Stimulated activated CD8-positive, alpha-beta memory T cell treated with anti-CD3 and anti-CD28 coated beads, Interleukin-4, amount 100 ng/mL, for 1 hour (primary cell): ENCODE measurements at places on chromosomes 4 and X.

GRCh38 chr4:185190306-185190856 lies 13.4 kb downstream of the CFAP97 start:
- no peak for DNase-seq

GRCh38 chr4:33543941-33544450 lies 2700.3 kb downstream of the ARAP2 start:
- DNase-seq: no peak

- DNase-seq: no peak
These were observed 993.1 kb downstream of the RPA4 start for GRCh38 chrX:97876697-97877407.

GRCh38 chrX:16869393-16870094 lies 618 bp downstream of the RBBP7 start:
- no peak for DNase-seq

DNA sequence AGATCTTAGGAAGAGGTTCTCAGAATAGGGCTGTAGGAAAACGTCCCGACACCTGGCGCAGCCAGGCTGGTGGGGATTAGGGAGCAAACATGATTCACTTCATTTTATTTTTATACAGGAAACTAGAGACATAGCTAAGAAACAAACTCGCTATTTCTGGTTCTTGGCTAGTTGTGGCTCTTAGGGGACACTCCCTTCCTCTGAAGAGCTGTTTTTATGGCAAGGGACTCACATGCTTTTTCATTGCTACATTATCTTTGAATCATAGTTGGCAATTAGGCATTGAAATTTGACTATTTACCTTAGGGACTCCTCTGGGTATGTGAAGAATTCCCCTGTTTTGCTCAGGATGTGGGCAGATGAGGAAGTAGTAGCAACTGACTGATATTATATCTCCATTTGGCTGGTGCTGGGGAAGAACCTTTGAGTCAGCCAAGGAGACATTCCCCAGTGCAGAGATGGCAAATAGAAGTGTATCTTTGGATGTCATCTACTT lies 174.5 kb downstream of the SMIM20 start:
- no peak for DNase-seq

DNA sequence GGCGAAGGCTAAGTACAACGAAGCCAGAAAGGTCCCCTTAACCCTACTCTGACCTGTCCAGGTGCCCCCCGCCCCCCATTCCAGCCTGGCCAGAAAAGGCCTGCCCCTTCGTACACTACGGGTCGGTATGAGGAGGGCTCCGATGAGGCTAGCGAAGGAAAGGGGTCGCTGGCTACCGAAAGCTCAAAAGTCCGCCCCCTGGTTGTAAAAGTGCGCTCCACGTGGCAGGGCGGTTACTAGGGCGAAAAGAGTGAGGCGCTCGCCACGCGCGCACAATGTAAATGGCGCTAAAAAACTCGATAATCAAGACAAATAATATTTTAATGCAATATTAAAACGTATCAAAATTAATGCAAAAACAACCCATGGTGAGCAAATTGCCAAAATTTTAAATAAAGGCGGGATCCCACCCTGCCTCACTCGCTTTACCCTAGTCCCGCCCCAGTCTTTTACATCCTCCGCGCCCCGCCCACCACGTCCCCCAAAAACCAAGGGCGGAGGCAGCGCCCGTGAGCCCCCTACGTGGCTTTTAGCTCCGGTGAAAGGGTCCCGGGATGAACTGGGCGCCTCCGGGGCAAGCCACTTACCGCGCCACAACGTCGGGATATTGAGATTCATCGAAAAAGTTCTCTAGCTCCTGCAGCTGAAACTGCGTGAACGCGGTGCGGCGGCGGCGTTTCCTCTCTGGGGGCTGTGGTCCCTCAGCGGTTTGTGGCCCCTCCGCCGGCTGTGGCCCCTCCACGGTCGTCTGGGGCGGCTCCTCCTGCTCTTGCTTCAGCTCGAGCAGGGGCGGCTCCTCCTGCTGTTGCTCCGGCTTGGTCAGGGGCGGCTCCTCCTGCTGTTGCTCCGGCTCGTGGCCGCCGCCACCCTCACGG lies 929 bp downstream of the ESX1 start:
- DNase-seq: no peak

DNA sequence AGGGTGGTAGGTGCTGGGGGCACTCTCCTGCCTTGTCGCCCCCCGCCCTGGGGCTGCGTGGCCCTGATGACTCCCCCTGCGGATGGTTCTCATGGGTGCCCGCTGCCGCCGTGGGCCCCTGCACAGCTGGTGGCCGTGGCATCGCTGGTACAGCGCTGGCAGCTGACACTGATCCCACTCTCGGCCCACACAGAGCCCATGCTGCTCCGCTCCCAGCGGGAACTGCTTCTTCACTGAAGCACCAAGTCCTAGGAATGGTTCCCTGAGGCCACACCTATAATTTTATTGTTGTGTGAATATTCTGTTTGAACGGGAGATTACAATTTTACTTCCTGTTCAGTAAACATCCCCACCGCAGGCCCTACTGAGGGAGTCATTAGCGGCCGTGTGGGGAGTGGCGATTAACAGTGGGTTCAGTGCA lies 138.6 kb upstream of the NKX1-1 start:
- DNase-seq: no peak

- DNase-seq: no peak
These were observed 14.9 kb upstream of the MORC4 start for GRCh38 chrX:107014936-107015335.

GRCh38 chrX:42673301-42673810 lies 104.6 kb downstream of the PPP1R2C start:
- no peak for DNase-seq

GRCh38 chrX:14022019-14022418 lies 7.7 kb downstream of the GEMIN8 start:
- DNase-seq: no peak

DNA sequence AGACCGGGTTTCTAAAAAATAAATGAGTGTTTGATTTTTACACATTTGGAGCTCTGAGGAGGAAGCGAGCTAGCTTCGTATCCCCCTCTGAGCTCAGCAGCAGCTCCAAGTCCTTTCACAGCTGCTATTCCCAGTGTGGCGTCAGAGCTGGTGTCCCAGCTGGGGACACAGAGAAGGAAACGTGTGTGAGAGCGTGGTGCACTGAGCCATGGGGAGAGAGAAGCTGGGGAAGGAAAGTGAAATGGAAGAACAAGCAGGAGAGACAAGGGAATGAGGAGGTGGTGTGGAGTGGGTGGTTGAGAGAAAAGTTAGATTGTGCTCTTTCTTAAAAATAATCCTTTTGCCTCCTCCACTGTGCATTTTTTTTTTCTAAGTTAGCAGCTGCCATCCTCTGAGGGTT lies 79.5 kb upstream of the SLC4A4 start:
- DNase-seq: no peak

- no peak for DNase-seq
These were observed 7.5 kb downstream of the MSANTD1 start for GRCh38 chr4:3256230-3257102.

GRCh38 chr4:72094059-72094797 lies 62.4 kb downstream of the NPFFR2 start:
- DNase-seq: no peak

DNA sequence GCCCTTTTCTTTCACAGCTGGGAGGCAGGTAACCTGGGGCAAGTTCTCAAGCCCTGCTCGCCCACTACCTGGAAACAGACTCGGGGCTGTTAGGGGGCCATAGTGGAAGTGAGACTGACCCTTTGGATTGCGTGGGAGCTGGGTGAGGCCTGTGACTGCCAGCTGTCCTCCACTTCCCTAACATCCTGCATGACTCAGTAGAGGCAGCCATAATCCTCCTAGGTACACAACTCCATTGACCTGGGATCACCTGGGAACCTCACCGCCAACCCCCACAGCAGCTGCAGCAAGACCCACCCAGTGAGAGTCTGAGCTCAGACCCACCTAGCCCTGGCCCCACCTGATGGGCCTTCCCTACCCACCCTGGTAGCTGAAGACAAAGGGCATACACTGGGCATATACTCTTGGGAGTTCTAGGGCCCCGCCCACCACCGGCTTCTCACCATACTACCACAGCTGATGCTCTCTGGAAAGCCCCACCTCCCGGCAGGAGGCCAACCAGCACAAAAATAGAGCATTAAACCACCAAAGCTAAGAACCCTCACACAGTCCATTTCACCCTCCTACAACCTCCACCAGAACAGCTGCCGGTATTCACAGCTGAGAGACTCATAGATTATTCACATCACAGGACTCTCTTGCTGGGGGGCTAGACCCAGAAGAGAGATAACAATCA lies 61.1 kb upstream of the DCTD start:
- no peak for DNase-seq

DNA sequence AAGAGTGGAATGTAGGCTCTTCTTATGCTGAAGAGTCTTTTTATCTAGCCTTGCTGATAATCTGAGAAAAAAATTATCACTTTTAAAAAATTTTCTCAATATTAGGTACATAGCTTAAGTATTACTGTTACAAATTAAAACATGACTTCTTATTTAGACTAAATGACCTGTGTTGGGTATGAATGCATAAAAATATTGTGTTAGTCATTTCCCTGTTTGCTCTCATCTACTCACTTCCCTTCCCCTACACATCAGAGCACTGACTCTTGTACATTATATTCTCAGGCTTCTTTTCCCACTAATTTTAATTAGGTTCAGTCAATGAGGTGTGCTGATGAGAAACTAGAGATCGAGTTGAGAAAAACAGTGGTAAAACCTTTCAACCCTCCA lies 881.0 kb downstream of the PCDH18 start:
- no peak for DNase-seq

GRCh38 chrX:1851527-1851926 lies 236.7 kb downstream of the ASMT start:
- DNase-seq: no peak

- no peak for DNase-seq
These were observed 29.0 kb downstream of the LRBA start for GRCh38 chr4:150986085-150986484.

- no peak for DNase-seq
These were observed 1.2 kb downstream of the MGST2 start for GRCh38 chr4:139666735-139667281.

DNA sequence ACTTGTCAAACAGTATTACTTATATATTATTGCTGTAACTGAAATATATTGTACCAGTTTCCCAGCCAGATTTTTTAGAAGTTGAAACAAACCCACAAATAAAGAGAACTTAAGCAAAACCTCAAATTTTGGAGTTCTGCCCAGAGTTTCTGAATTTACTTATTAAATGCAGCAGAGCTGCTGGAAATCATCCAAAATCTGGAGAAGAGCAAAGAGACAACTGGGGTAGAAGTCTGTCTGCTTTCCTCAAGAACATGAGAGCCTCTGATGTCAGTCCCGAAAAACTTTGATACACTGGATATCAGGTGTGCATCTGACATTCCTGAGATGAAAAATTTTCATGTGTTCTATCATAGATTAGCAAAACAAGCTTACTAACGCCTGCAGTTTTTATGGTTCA lies 325.9 kb downstream of the NR3C2 start:
- DNase-seq: no peak

DNA sequence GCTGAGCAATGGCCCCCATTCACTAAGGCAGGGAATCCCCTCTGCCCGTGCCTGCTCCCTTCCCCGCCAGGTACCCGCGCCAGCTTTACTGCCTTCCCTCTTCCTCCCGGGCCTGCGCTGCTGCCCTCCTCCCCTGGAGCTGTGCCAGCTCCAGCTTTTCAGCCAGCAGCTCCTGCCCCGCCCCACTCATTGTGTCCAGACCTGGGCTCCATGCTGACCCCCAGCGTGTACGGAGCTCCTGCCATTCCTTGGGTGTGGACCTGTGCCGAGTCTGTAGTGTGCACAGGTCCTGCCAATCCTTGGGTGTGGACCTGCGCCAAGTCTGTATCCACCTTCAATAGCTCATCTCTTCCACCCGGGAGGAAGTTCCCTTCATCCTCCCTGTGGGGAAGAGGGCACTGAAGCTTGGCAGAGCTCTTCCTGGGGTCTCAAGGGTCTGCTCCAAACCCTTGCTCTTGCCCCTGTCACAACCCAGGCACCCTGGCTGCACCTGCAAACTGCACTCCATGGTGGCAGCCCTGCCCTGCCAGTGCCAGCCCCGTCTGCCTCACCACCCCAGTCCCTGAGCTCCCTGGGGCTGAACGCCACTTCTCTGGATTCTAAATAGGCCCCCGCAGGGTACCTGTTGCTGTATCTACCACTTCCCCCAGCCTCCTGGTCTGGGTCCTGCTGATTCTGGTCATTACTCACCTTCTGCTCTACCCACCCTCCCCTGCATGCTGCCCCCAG lies 63.9 kb downstream of the TRMT44 start:
- no peak for DNase-seq

GRCh38 chrX:78643096-78643495 lies 16.0 kb downstream of the RTL3 start:
- no peak for DNase-seq

GRCh38 chrX:104565791-104566680 lies at the start of gene IL1RAPL2:
IL1RAPL2 (plus strand) TSS chrX:104566199.
- DNase-seq: no peak

- DNase-seq: no peak
These were observed 2.3 kb downstream of the FBXL5 start for GRCh38 chr4:15652841-15653240.
